Eye (tissue), 1 donor: ENCODE measurements at places on chromosomes 4 and X.

DNA sequence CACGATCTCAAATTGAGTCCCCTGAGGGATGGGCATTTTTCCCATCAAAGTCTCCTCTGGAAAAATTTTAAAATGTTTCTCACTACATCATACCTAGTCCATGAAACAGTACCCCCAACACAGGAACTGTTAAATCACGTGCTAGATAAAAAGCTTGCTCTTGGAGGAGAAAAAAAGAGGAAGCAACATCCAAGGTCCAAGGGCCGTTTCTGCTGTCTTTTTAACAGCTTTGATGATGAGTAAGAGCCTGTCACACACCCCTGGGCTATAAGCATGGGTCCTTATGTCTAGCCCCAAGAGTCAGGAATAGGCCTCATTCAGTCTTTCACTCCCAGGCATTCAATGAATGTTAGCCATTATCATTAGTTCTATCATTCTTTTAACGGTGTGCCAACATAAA, 128.9 kb downstream of the SH3KBP1 start:
- DNase-seq, result no peak

- DNase-seq, result no peak
Measured at GRCh38 chr4:22091352-22091717, 142.8 kb upstream of the KCNIP4 start.

- no peak for DNase-seq
Measured at GRCh38 chrX:70054391-70054790, 4.7 kb upstream of the AWAT2 start.

DNA sequence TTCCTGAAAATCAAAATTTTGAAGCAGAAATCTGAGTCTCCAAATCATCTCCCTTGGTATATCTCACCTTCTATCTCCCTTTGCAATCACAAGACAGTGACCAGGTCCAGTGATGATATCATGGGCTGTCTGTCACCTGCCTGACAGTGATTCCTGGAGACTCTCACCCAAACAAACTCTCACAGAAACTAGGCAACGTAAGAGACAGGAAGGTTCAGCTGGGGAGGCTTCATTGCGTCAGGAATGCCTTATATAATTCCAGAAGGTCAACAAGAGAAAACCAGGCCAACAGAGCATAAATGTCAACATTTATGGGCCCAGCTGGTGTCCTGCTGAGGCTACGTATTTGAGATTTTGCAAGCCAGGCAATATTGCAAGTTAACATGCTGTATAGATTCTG, 412.7 kb downstream of the KCNIP4 start:
- DNase-seq, result no peak

DNA sequence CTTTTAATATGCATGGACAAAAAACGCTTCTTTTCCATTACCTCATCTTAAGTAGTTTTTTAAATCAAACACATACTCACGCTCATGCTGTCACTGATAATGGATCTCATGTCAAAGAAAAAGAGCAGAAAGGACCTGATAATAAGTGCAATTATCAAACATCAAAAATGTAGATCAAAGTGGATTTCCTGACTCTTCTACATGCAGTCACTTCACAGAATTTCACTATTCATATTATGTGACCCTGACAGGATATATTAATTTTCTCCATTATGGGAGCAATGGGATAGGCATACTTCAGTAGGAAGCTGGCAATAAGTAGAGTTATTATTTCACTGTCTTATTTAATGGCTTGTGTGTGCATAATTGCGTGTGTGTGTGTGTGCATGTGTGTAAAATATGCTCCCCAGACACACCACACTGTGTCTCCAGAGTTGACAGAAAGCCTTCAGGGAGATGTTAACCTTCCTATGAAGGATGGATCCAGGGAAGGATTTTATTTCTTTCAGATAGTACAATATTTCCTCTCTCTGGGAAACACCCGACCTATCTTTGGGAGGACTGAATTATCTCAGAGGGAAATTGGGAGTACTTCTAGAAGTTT, 445.2 kb downstream of the SH2D1A start:
- no peak for DNase-seq

GRCh38 chr4:187309456-187309855, 585.8 kb upstream of the FAT1 start:
- no peak for DNase-seq

GRCh38 chrX:22666441-22666840, 333.3 kb upstream of the DDX53 start:
- DNase-seq, result peak; percentile 8

DNA sequence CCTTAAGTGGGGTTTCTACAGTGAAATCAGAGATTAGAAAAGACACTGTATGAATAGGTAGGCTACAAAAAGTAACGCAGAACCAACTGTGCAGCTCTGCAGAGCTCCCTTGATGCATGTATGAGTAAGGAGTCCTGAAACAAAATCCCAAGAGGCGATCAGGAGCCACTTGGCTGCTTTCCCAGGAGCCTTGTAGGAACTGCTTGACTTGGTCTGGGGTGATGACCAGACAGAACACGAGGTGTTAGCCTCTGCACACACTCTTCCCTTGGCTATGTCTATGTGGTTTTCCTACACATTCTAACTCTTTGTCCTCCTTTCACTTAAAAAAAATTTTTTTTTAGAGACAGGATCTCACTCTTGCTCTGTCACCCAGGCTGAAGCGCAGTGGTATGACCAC, 22.8 kb upstream of the AP1S2 start:
- DNase-seq, result no peak

GRCh38 chr4:2411786-2412510, 6.5 kb downstream of the ZFYVE28 start:
- no peak for DNase-seq

- no peak for DNase-seq
Measured at GRCh38 chr4:40721730-40722171, 28.0 kb upstream of the NSUN7 start.

GRCh38 chr4:123120473-123120872, 198.1 kb upstream of the NUDT6 start:
- DNase-seq, result no peak

DNA sequence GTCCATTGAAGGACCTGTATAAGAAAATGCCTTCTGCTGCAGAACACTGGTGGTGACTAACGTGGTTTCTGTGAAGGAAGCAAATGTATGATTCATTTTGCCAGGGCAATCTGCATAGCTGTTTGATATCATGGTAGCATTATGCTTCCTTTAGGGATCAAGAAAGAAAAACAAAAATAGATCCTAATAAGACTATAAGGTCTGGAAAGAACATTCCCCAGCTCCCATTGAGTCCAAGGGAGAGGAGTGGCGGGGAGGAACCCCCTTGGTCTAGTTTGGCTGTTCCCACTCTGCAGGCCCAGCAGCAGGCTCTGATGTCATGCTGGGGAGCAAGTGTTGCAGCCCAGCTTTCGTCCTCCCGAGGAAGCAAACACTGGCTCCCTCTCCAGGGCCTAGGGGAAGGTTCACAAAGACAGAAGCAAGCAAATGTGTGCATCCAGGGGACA, 154.5 kb upstream of the GALNT7 start:
- peak; percentile 63 for DNase-seq

- DNase-seq, result no peak
Measured at GRCh38 chr4:186032259-186032658, 36.7 kb upstream of the TLR3 start.

GRCh38 chr4:129046055-129046959, 47.0 kb downstream of the SCLT1 start:
- no peak for DNase-seq

DNA sequence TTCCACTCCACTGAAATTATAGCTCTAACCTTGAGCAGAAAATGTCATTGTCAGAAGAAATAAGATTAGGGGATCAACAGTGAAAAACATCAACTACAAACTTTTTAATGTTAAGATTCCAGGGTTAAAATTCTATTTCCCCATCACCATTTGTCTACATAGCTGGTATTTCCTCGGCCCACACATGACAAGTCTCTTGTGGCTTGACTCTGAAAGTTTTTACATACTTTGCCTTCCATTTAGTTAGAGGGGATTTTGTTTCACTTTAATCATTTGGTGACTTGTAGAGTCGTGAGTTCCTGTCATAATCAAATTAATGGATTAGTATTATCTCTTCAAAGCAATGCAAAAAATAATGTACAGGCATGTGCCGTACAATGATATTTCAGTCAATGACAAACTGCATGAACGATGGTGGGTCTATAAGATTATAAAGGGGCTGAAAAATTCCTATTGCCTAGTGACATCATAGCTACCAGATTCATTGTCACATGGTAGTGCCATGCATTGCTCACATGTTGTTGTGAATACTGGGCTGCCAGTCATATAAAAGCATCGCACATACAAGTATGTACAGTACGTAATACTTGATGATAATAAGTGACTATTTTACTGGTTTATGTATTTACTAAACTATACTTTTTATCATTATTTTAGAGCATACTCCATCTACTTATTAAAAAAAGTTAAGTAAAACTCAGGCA, 72.0 kb downstream of the ING2 start:
- DNase-seq, result no peak

DNA sequence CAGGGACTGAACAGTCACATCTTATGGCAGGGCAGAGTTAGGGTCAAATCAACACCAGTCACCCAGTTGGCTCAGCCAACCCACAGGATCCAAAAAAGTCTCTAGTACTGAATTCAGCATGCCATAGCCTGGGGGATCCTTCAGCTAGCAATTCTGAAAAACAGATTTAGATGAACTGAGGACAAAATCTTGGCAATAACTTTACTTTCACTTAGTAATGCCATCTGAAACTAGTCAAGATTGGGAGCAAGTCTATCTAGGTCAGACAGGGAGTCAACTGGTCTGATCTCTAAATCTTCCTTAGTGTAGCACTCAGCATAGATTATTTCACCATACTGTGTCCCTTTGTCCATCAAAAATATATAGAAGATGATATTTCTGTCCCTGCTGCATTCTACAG, 76.0 kb downstream of the HHIP start:
- no peak for DNase-seq

DNA sequence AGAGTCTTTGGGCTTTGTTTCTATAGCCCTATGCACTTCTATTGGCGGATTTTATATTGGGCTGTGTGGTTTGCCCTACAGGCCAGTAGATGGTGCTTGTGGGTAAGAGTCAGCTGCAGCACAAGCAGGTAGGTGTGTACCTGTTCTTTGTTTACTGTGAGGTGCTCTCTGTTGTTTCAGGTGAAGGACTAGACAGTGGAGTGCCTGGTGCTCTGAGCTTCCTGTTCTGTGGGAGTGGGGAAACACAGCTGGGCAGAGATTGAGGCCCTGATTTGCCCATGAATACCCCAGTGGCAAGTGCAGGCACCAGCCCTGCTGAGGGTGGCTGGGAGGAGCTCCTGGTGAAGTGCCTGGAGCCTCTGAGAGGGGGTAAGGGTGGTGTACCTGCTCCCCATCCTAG, 26.3 kb upstream of the UCP1 start:
- DNase-seq, result no peak

DNA sequence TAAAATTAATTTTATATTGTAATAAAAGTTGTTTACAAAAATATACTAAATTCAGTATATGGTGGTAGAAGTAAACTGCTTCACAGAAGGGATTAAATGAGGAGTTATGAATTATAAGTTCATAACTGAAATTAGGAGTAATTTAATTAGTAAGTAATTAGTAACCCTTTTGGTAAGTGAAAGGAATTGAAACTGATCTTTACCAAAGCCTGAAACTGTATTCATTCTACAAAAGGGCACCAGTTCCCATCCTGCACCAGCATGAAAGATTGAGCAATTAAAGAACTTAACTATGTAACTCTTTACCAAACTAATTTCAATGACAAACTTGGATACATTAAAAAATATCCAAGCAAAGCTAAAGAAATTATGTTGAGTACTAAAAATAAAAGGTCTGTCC, 8.2 kb downstream of the MED14 start:
- DNase-seq, result no peak

DNA sequence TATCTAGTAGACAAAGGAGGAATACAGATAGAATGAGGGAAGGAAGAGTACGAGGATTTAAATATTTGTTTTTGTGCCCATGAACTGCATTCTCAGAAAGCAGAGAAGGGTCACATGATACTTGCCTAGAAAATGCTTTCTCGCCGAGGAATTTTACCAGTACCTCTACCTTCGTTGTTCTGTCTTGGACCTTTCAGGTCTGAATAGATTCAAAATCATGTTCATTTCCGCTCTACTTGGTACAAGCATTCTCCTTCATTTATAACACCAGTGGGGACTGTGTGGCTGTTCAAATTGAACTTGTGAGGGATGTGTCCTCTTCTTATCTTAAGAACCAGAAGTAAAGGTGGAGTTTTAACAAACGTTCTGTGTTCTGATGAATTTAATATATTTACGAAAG, 1.9 kb downstream of the USP38 start:
- DNase-seq, result peak; percentile 53

GRCh38 chr4:102223461-102223860, 121.8 kb downstream of the SLC39A8 start:
- no peak for DNase-seq

DNA sequence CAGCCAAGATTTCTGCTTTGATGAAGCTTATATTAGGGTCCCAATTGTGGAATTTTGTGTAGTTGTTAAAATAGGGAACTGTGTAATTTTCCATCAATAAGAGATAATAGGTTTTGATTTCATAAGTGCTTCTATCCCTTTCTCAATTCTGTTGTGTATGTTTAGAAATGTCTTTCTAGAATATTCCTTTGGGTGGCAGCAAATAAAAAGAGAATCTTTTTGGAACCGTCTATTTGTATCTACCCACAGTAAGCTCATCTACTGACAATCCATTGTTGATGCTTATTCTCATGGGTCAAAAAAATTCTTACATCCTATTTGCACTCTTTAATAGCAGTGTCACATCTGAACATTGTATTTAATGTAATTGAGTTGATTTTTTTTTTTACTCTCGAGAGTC, 61.7 kb downstream of the TMA16 start:
- peak; percentile 54 for DNase-seq

DNA sequence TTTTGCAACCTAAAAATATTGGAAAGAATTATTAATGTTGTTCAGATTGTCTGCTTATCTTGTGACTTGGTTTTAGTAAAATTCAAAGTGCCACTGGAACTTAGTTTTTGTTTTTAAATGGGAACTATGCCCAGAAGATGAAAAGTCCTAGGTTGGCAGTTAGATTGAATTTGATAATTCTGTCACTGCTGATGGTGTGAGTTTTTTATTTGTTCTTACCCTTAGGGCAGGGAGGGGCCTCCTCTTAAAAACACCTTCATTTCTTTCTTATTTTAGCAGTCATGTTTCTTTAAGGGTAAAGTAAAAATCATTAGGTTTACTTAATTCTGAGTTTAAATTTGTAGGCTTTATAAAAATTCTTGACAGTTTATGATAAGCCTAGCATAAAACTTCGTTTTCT, 80.6 kb downstream of the AFF1 start:
- no peak for DNase-seq
